ENCODE measurements at places on chromosomes 2 and 18.

DNA sequence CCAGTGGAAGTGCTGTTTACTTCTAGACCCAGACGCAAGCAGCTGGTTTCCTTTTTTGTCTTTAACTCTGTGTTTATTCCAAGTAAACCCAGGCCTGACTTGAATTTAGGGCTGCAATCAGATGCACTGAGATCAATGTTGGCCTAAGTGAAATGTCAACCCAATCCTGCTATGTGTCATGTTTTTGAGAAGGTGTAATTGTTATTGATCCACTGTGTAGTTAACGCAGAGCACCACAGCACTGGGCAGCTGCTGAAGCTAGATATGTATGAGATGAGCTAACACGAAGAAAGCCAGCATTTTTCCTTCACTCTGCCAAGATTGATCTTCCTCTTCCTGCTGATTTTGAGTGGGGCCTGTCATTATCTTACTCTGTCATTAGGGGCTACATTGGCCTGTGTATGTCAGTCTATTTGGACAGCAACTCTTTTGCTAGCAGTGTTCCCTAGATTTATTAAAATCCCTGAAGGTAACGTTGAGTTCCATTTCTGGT is 18.9 kb upstream of the DLX1 start:
- no peak for DNase-seq

- no peak for DNase-seq
Observed at GRCh38 chr2:59339121-59339836, 1098.2 kb upstream of the FANCL start.

- DNase-seq = no peak
Observed at GRCh38 chr2:222944552-222944951, 83.7 kb downstream of the ACSL3 start.

GRCh38 chr2:30577151-30577550 is 130.1 kb downstream of the LCLAT1 start:
- DNase-seq = no peak

DNA sequence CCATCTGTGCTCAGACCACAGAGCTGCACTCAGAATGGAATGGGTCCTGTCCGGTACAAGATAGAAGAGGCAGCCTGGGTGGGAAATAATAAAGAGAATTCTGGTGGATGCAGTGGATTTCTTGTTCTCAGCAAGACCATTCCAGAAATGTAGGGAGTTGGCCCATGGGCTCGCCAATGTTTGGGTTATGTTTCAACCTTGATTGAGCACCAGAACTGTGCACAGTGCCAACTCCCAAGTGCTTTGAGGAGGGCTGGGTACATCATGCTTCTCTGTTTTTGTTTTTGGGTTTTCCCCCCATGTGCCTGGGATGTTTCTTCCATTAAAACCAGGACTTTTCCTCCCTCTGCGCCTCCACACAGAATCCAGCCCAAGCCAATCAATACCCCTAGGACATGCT is 304.1 kb downstream of the TNS1 start:
- no peak for DNase-seq

DNA sequence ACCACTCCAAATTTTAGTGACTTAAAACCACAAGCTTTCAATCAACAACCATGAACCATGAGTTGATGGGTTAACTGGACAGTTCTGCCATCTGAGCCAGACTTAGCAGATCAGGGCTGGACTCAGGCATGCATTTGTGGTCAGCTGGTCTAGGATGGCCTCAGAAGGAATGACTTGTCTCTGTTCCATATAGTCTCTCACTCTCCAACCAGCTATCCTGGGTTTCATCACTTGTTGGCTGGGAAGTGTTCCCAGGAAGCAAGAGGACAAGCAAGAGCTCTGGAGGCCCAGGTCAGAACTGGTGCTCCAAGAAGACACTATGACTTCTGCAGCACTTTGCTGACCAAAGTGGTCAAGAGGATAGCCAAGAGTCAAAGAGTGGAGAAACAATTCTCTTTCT is 17.5 kb upstream of the MAP3K20 start:
- DNase-seq = no peak

DNA sequence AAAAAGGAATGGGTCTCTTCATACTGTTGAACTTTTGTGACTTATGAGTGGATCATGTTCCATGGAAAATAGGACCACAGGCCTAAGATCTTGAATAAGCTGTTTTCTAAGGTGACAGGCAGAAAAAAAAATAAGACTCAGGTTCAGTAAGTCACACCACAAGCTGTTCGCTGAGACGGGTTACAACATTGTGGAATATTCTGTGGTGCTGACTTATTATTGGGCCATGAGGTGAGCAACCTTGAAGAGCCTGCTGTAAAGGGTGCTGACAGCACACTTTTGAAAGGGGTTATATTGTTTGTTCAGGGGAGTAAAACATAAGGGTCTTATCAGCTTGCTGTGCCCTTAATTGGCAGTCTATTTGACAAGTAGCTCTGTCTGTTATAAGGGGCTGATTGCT is 439.8 kb upstream of the SLC14A2 start:
- no peak for DNase-seq

DNA sequence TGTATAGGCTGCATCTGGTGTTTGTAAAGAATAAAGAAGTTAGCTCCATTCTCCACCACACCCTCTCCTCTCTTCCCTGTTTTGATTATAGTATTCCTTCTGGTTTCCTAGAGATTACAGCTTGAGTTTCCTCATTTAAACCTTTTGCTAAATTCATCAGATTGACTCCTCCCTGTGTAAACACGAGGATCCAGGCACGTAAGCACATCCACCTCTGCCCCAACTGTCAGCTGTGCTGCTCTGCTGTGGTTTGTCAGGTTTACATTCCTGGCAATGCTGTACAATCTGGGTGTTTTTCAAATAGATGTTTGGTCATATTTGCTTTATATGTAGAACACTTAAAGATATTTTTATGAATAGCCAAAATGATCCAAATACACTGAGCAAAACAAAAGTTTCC is 302.8 kb downstream of the PTGR3 start:
- no peak for DNase-seq

DNA sequence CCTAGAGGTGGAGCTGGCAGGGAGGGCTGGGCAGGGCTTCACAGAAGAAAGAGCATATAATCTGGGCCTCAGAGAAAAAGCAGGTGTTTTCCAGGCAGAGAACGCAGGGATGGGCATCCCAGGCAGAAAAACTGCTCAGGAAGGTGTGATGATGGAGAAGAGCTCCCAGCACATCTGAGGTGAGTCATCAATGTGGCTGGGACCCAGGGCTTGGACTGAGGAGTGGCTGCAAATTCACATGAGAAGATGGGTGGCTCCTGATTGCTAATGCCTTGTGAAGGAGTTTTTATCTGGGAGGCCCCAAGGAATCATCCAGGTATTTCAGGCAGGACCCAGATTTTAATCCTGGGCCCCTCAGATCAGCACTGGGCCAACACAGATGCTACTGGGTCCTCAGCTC is 10.2 kb downstream of the IL1F10 start:
- DNase-seq = no peak

- peak; percentile 40 for DNase-seq
Observed at GRCh38 chr2:19955544-19956422, 34.1 kb downstream of the WDR35 start.

DNA sequence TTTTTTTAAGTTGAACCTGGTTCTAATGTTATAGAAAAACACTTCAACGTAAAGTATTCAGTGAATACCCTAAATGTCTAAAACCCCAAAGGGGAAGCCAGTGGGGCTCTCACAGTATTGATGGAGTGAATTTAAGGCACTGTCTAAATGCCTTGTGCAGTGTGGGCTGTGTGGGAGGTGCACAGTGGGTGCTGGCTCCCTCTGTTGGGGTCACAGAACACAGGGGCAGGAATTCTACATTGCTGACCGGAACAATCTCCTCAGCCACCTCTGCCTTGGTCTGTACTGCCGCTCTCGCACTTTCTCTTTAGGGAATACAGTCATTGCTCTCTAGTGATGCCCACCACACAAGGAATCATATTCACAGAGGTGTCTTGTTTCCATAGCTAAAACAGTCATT is 45.4 kb downstream of the SPRED2 start:
- no peak for DNase-seq

DNA sequence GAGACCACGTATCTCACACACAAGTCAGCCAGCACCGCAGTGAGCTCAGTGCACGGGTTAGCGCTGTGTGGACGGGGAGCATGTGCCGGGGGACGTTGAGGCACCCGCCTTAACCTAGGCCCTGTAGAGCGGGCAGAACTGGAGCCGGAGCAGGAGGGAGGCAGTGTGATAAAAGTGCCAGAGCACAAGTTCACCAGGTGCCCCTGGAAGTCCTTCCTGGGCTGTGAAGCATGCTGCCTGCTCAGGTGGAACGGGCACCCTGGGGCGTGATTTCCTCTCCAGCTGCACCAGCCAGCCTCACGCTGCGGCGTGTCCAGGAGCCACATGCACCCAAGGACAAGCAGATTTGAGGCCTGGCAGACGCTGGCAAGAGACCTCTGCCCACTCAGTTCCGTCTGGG is 50.3 kb downstream of the ITGB1BP1 start:
- no peak for DNase-seq

DNA sequence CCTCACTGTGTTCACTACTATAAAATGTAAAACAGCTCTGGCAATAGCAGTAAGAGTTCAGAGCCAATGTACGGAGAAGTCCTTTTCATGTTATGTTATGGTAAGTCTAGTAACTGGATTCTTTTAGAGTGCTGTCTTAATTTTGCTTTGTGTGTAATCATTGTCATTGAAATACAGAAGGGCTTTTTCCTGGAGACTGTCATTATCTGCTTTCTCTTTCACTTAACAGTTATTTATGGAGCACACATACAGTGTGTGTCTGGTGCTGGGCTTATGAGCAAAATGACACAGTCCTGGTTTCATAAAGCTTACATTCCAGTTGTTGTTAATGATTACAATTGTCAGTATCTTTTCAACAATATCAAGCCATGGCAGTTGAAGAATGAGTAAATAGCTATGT is 95.5 kb downstream of the CCDC102B start:
- DNase-seq = no peak

DNA sequence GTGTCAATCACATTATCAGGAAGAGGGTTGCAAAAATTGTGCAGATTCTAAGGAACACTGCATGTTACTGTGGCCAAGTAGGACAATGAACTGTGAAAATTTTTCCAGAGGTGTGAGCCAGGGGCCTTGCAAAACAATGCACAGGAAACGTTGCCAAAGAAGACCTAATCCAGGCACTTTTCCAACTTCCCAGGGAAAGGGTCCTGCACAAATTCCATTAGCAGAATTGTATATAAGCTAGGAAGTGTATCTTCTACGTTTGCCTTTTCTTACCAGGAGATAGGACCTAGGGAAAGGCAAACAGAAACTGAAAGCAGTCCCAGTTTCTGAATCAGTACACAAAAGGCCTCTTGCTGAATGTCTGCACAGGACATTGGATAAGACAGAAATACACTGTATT is 1888.3 kb upstream of the CELF4 start:
- DNase-seq = no peak

- DNase-seq = no peak
Observed at GRCh38 chr2:51219468-51219867, 187.5 kb upstream of the NRXN1 start.

GRCh38 chr2:105812180-105813044 is 67.7 kb downstream of the NCK2 start:
- no peak for DNase-seq
